ENCODE measurements at places on chromosomes 2 and 18.
A peak's percentile ranks its signal among the peaks of the same experiment; 100 is the strongest.

DNA sequence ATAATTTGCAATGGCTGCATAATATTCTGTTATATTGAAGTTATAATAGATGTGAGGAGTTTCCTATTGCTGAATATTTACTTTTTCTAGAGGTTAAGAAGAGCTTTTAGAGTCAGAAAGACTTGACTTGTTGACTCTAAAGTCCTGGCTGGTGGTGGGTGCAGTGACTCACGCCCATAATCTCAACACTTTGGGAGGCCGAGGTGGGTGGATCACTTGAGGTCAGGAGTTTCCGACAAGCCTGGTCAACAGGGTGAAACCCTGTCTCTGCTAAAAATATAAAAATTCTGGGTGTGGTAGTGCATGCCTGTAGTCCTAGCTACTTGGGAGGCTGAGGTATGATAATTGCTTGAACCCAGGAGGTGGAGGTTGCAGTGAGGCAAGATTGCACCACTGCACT lies 33.9 kb upstream of the ATIC start:
- no peak for DNase-seq

DNA sequence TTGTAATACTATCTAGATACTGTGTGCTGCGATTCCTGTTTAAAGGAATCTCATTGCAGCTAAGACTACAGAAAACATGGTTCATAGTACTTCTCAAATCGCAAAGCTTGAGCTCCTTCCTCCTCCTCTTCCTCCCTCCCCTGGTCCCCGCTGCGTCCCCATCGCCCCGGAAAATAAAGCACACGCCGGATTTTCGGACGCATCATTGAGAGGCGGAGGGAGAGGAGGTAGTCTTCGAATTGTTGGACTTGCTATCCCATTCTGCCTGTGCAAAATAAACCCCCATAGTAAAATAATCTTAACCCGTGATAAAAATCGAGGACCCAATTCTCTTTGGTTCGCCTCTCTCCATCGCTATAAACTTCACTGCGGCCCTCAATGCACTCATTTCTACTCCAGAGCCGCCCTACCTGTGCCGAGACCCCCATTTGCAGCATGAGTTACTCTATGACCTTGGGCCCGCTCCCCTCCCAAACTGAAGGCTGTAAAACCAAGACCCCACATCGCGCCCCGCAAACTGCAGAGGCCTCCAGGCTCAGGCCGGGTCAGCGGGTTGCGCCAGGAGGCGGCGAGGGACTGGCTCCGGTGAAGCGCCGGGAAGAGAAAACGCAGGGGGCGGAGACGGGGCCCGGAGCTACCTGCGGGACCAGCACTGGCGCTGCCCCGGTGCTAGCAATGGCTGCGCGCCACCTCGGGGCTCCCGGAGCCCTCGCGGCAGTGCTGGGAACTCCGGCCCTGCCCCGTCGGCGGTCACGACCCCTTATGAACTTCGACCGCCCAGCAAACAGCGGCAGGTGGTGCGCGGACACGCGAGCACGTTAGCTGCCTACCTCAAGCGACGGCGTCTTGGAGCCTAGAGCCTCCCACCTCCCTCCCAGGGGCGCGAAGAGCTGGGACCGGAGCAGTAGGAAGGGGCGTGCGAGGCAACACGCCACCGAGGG lies 649 bp downstream of the ESCO1 start:
- peak; percentile 45 for DNase-seq

DNA sequence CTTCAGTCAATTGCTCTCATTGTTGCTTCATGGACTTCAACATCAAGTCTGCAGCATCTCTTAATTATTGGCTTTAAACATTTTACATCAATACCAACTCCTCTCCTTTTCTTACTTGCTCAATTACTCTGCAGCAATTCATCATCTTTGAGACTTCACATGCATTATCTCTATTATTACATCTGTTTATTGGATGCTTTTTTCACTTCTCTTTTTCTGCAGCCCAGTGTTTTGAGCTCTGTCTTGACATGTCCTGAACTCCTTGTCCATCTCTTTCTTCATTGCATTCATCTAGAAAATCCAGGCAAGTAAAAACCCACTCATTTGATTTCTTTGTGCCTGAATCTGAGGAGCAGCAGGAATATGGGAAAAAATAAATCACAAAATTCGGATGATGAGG lies 647.9 kb downstream of the PLCL1 start:
- no peak for DNase-seq

GRCh38 chr18:21389283-21389682 lies 147.3 kb downstream of the GREB1L start:
- no peak for DNase-seq

GRCh38 chr18:25827961-25828561 lies 262.4 kb downstream of the SS18 start:
- DNase-seq, result peak; percentile 45
